ENCODE measurements at places on chromosomes 11 and 22.

- DNase-seq, result no peak
These were observed 22.6 kb downstream of the KREMEN1 start for GRCh38 chr22:29095459-29095858.

GRCh38 chr11:494761-495536 is 12.1 kb downstream of the RNH1 start:
- DNase-seq, result no peak

- DNase-seq, result peak; percentile 17
These were observed 4.4 kb downstream of the INS start for GRCh38 chr11:2156416-2157182.

GRCh38 chr11:20966489-20966888 is 297.1 kb downstream of the NELL1 start:
- no peak for DNase-seq

Measured in KG1 (cell line).